Skeletal muscle cell (primary cell): ENCODE measurements at places on chromosomes 11 and 22.

DNA sequence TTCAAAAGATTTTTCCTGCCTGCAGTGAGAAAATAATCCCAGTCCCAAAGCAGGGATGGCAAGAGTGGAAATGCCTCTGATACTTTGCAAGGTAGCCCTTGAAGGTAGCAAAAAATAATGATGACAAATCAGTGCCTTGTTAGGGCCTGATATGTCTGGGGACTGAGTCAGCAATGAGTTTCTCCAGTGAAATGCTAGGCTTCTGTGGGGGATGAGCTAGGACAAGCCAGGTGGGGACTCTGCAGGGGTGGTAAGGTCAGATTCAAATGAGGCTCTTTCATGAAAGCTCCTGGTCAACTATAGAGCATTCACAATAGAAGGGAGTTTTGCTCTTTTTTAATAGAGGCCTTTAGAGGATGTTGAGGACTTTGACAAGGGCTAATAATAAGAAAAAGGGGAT, 77.7 kb downstream of the ME3 start:
- no peak for DNase-seq

DNA sequence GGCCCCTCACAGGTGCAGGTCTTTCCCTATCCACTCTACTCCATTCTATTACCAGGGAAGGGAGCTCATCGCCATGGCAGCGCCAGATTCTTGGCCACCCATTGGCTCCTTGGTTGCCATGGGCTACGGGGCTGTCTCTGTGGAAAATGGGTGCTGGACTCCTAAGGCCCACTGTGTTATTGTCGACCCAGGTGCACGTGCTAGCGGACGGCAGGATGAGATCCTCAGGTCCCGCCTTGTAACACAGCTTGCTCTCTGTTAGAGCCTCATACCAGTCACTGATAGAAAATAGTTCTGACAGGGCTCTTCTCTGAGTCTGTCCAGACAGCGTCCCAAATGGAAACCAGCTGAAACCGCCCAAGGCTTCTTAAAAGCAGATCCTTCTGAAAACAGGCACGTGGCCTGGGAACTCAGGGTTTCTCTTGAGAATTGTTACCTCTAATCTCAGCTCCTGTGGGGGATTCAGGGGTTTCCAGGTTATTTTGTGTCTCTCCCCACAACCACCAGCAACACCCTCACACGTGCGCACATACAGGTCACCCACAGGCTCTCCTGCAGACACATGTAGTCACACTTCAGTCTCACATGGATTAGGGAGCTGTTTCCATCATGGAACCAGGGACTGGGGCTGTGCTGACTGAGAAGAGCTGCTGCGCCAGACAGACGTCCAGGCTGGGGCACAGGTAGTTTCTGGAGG, 1.5 kb downstream of the TUB start:
- no peak for DNase-seq

DNA sequence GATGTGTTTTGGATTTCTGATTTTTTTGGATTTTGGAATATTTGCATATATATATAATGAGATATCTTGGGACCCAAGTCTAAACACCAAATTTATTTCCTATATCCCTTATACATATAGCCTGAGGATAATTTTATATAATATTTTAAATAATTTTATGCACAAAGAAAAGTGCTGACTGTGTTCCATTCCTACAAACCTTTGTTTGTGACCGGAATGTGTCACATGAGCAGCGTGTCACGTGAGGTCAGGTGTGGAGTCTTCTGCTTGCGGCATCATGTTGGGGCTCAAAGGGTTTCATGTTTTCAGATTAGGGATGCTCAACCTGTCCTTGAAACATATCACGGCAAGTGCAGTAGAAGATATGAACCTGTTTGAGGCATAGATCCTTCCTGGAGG, 65.6 kb downstream of the SCN3B start:
- no peak for DNase-seq

DNA sequence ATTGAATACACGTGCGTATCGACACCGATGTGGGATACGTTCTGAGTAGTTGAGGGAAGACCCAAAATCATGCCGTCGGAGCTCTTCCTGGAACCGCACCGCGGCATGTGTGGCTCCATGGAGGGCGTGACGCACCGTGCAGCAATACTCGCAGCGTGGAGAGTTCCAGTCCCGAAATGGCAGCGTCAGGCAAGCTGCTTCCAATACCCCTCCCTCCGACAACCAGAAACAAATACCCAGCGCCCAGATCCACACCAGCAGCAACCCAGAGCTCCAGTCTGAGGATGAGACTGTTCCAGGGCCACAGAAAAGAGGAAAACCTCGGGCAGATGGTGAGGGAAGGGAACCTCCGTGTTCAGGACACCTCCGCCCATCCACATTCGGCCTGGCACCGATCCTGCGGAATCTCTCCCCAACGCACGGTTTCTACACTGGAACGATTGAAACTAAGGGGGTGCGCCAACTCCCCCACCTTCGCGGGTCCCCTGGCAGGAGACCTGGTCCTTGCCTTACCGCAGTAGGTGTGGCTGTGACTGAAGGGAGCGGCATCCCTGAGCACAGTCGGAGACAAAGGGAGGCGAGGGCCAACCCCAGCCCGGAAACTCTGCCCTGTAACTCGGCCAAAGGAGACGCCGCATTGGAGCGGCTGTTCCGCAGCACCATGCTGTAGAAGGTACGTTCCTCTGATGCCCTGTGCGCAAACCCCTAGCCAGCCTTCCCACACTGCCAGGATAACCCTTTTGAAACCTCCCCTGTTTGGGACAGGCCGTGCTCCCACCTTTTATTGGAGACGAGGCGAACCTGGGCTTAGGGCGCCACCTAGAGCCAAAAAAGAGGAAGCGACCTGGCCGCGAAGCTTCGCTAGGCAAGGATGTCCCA, 28.2 kb downstream of the DBX1 start:
- no peak for DNase-seq

- DNase-seq = no peak
Observed at GRCh38 chr11:75536786-75537641, 11.3 kb upstream of the GDPD5 start.

GRCh38 chr11:63931876-63932275, 6.9 kb upstream of the NAA40 start:
- DNase-seq = no peak

- DNase-seq = no peak
Observed at GRCh38 chr11:111324277-111324720, 26.0 kb downstream of the POU2AF3 start.
